Amygdala (tissue), 56 donors: ENCODE measurements at places on chromosomes 4 and X.

DNA sequence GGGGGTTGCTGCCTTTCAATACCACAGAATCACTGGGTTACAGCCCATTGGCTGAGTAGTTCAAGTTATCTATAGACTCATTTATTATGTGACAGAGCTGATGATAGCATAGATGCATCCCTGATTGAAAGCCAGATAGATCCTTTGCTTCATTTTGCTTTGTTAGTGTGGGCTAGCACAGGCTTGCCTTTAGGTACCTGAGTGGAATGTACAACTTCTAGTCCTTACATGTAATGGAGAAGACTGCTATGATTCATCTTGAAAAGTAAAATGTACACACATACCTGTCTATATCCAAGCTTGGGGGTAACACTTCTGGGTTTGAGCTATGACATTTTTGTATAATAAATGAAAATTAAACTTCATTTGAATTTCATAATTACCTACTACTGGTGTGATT, 226.0 kb upstream of the FTHL17 start:
- DNase-seq: no peak

GRCh38 chr4:9826551-9826950, 45.1 kb downstream of the DRD5 start:
- no peak for DNase-seq

DNA sequence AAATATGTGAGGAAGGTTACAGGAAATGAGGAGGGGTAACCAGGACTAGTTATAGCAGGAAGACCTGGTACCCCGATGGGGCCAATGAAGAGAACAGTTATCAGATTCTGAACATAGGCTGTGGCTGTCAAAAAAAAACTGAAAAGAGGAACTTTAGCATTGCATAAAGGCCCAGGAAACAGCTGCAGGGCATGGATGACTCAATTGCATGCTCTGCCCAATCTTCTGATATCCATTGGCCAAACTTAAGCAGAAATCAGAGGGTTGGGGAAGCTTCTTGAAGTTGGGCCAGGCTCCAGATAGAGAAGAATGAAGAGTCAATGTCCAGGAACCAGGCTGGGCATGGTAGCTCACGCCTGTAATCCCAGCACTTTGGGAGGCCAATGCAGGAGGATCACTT, 1222.4 kb upstream of the PRKX start:
- no peak for DNase-seq

GRCh38 chr4:4411906-4412305, 25.0 kb downstream of the NSG1 start:
- no peak for DNase-seq

GRCh38 chr4:128455480-128455879, 167.9 kb upstream of the PGRMC2 start:
- no peak for DNase-seq

DNA sequence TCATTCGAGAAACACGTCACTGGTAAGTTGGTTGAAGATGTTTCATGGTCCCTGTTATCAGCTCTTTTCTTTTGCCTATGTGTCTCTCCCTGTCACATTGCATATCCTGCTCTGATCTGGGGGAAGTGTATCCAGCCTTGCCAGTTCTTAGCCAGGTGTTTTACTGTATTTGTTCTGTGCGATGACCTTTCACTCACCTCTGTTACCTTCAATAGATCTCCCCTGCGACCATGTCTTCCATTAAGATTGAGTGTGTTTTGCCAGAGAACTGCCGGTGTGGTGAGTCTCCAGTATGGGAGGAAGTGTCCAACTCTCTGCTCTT, 2.6 kb downstream of the RGN start:
- DNase-seq: no peak

- DNase-seq: no peak
These were observed 472.6 kb upstream of the CPEB2 start for GRCh38 chr4:14529653-14530052.

GRCh38 chr4:38831653-38832052, 25.0 kb downstream of the TLR6 start:
- no peak for DNase-seq

GRCh38 chr4:56247646-56248045, 139.6 kb downstream of the AASDH start:
- no peak for DNase-seq

DNA sequence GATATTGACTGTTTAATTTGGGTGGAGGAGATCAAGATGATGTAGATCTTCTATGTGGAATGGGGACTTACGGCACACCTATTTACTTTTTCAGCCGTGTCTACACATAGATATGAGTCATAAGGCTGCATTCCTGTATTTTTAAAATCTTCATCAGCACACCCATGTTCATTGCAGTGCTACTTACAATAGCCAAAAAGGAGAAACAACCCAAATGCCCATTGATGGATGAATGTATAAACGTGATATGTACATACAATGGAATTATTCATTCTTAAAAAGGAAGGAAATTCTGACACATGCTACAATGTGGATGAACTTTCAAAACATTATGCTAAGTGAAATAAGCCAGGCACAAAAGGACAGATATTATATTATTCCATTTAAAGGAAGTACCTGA, 98.6 kb downstream of the AASDH start:
- no peak for DNase-seq

DNA sequence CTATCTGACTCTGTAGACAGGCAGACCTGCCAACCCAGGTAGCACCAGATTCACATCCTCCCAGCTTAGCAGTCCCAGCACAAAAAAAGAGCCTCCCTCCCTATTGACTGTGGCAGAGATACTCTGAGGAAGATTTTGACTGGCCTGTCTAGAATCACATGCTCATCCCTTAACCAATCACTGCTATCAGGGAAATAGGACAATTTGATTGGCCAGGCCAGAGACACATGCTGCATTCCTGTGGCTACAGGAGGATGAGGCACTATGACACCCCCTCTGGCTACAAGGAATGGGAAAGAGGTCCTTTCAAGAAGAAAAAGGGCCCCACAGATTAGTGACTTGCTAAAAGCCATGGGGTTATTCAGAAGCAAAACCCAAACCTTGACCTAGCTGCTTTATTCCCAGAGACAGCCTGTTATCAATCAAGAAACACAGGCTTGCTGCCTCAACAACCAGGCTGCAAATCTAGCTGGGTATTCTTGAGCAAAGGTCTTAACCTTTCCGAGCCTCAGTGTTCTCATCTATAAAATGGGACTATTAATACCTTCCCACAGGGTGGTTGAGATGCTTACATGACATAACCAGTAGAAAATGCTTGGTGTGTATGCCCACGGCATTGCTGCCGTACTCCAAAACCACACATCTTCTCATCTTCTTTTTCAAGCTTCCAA, 147.6 kb downstream of the BCOR start:
- DNase-seq: no peak

DNA sequence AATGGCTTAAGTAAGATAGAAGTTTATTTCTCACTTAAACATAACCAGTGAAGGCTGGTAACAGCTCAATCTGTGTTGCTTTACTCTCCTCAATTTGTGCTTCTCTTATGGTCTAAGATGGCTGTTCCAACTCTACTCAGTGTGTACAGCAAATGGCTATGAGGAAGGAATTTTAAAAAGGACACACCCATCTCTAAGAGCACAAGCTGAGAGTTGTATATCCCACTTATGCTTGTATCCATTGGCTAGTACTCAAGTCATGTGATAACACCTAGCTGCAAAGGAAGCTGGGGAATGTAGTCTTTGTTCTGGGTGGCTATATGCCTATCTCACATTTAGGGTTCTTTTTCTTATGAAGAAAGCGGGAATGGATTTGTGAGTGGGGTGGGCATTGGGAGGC, 63.3 kb downstream of the GPAT3 start:
- DNase-seq: no peak

DNA sequence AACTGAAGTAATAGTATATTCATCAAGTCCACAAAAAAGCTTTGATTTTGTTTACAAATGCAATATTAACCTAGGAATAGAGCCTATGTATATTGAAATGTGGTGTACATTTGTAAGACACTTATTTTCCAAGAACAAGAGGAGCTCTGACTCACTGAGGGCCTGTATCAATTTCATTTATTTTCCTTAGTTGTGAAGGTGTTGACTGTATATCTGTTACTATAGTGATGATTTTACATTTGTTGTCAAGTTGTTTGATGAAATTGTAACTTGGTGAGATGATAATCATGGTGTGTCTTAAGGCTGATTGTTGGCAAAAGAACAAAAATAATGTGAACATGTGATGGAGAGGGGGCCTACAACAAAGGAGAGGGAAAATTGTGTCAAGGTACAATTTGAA, 274.9 kb upstream of the TEX13A start:
- no peak for DNase-seq

DNA sequence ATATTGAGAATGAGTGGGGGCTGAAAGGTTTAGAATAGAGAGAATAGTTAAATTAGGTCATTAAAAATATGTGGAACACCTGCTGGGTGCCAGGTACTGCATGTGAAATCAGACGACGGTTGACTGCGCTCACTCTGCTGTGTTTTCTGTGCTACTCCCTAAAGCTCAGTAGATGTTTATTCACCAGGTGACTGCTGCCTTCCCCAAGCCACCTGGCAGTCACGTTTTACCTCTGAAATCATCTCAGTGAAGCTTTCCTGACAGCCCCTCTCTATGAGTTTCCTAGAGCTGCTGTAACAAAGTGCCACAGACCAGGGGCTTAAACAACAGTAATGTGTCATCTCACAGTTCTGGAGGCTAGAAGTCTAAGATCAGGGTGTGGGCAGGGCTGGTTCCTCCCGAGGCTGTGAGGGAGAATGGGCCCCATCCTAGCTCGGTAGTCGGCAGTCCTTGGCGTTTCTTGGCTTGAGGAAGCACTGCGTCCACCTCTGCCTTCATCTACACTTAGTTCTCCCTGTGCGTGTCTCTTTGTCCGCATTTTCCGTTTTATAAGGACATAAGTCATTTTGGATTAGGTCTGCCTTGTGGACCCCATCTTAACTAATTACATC, 25.3 kb downstream of the ADD1 start:
- no peak for DNase-seq

- DNase-seq: no peak
These were observed 300.8 kb downstream of the ADGRL3 start for GRCh38 chr4:61500883-61501282.

- DNase-seq: no peak
These were observed 23.6 kb upstream of the VAMP7 start for GRCh38 chrX:155857561-155857960.

GRCh38 chr4:44983083-44983482, 256.7 kb upstream of the GNPDA2 start:
- DNase-seq: no peak

DNA sequence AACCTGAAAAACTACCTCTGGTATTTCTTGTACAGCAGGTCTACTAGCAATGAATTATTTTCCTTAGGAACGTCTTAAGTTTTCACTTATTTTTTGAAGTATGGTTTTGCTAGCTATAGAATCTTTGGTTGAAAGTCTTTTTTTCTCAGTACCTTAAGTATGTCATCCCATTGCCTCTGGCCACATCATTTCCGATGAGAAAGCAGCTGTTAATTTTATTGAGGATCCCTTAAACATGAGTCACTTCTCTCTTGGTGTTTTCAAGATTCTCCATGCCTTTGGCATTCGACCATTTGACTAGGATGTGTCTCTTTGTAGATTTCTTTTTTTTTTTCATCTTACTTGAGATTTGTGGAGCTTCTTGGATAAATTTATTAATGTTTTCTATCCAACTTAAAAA, 803.8 kb upstream of the AMOT start:
- DNase-seq: no peak

GRCh38 chr4:24655971-24656370, 71.6 kb upstream of the DHX15 start:
- no peak for DNase-seq

- no peak for DNase-seq
These were observed 3.4 kb upstream of the PRICKLE3 start for GRCh38 chrX:49189606-49190005.

DNA sequence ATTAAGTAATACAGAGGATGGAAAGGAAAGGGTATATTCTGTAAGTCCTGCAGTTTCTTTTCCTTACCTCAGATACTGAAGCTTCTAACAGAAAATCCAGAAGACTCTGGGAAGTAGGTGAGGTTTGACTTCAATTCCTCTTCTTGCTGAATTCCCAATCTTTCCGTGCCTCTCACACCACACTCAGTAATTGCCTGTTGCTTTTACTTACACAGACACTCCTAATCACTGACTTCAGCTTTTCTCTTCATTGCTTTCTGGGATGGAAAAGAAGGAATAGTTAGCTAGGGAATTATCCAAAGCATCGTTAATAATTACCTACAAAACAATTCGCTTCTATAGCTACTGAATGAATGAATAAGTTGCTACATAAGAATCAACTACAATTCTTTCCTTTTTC, 163.6 kb downstream of the FBXO8 start:
- no peak for DNase-seq

DNA sequence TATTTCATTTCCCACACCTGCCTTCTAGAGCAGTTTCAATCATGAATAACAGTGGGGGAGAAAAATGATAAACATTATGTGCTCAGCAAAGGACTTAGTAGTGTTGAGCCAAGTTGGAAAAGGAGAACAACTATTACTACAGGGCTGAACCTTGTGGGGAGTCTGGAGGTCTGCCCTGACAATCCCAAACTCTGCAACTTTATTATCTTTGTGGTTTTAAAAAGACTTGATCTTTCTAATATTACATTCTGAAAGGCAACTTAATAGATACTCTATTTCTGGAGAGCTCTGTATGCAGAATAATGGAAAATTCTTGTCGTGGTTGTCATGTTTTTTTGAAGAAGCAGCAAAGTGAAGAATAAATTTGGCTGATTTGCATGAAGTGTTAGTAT, 116.1 kb downstream of the SPCS3 start:
- DNase-seq: no peak

GRCh38 chr4:182642831-182643230, 274.4 kb downstream of the DCTD start:
- DNase-seq: no peak

DNA sequence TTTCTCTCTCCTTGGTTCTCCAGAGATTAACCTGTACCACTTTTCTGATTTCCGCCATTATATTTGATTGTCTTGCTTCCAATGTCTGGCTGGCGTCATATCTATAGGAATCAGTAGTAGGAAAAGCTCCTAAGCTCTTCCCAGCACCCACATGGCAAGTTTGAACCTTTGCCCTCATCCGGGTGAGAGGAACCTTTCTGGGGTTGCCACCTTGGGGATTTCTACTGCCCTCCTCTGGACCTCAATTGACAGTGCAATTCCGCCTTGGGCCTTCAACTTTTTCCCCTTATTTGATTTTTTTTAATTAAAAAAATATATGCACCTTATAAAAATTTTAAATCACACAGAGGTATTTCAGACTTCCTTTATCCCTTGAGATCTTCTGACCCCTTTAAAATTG, 2.0 kb upstream of the CXorf66 start:
- DNase-seq: no peak
